ENCODE measurements at places on chromosomes 3 and 15.
A peak's percentile ranks its signal among the peaks of the same experiment; 100 is the strongest.

DNA sequence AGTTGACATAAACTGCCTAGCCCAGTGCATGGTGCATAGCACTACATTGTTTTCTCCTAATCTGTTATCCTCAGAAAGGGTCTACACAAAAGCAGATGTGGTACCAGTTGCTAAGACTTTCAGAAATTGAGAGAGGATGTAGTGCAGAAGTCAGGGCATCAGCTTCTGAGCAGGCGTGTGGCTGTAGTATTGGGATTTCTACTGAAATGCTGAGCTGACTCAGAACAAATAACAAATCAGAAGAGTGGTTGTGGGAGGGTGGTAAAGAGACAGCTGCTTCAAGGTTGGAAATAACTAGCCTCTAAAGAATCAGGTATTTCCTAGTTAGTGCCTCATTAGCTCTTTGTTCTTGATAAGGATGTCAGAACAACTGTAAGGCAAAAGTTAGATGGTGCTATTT lies 161.3 kb downstream of the AKAP13 start:
- DNase-seq = no peak

GRCh38 chr3:52532838-52533622 lies 627 bp downstream of the NT5DC2 start:
- no peak for DNase-seq

DNA sequence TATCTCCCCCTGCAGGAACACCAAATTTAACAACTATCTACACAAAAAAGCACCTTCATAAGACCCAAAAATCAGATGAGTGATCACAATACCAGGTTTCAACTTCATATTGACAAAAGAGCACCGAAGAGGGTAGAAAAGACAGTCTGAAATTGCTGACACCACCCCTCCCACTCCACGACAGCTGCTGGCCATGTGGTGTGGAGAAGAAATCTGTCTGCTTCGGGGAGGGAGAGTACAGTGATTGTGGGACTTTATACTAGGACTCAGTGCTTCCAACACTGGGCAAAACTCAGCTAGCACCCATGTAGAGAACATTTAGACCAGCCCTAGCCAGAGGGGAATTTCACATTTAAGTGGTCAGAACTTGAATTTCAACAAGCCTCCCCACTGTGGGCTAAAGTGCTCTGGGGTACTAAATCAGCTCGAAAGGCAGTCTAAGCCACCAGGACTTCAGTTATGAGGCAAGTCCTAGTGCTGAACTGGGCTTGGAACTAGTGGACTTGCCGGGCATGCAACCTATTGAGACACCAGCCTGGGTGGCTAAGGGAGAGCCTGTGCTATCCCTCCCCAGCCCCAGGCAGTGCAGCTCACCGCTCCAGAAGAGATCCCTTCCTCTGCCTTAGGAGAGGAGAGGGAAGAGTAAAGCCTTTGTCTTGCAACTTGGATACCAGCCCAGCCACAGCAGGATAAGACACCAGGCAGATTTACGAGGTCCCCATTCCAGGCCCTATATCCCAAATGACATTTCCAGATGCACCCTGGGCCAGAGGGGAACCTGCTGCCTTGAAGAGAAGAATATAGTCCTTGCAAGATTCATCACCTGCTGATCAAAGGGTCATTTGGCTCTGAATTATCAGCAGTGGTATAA lies 44.6 kb upstream of the POU1F1 start:
- DNase-seq = no peak

- peak; percentile 51 for DNase-seq
Measured at GRCh38 chr15:64180235-64180824, 17.5 kb upstream of the PPIB start.

DNA sequence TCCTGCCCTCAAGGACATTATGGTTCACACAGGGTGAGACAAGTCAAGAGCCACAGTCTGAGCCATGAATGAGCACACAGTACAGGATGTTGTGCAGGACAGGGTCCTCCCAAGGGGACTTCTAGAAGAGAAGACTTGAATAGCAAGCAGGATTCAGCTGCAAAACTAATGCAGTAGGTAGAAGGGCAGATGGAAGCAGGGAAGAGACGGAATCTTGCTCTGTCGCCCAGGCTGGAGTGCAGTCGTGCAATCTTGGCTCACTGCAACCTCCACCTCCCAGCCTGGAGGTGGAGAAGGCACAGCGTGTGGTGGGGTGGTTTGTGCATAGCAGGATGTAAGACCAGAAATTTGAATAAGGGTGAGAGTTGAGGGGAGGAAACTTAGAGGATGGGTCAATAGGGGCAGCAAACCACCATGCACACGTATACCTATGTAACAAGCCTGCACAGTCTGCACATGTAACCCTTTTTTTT lies 8.0 kb downstream of the BCL2L10 start:
- no peak for DNase-seq

DNA sequence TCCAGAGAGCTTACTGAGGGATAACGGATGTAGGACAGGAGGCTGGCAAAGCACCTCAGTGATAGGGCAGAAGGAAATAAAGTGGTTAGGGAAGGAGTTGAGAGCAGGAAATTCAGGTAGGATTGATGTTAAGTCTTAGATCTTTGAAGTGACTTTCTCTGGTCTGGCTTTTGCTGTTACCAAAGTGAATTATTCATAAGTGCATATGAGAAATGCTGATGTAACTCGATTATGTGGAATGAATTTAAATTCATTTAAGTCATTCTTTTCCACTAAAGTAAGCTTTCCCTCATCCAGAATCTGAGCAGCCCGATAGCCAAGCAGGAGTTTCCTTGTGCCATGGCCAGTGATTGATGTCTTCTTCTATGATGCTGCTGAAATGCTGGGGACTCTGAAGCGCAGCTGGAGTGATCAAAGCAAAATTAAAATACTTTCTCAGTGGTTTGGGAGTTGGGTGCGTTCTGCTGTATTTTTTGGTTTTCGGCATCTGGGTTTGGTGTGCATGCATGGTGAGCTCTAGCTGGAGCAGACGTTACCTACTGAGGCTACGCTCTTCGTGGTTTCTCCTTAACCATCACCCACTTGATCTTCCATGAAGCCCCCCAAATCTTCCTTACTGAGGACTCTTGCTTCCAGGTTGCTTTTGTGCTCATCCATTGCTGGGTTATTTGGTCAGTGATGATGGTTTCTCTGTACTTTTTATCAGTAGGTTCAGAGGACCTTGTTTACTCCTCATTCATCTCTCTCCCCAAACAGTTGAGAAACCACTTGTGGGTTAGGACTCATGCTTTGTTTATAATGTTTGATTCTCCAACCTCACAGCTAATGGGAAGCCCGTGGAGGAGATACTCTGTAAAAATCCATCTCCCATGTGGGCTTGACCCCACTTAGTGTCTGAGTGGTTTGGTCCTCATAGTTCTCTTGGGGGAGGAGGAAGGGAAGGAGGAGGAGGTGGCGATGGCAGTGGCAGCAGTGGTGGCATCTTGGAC lies 72.5 kb downstream of the IGF1R start:
- DNase-seq = no peak

Data from Ammon's horn (tissue), 1 donor.